ENCODE measurements at places on chromosomes 12 and 14. TPM values are rescaled to one million over a fixed set of nuclear protein-coding genes. Genes with fewer than 3 reads are reported as not detected.

ESPL1 gene
- total RNA-seq: 5.6 TPM

ANG gene
- 9.6 TPM for total RNA-seq

PRKD1 gene
- 16.9 TPM for total RNA-seq

FAM90A1 gene
- total RNA-seq: not detected

RTL1 gene
- total RNA-seq: 4.2 TPM

AVPR1A gene
- total RNA-seq: 44.2 TPM

CCDC197 gene
- not detected for total RNA-seq

SERPINA9 gene
- 3.3 TPM for total RNA-seq

NEUROD4 gene
- total RNA-seq: not detected

GPR84 gene
- 0.79 TPM for total RNA-seq

OR6C2 gene
- not detected for total RNA-seq

GAS2L3 gene
- 33.2 TPM for total RNA-seq

KDM5A gene
- total RNA-seq: 55.0 TPM

HEBP1 gene
- total RNA-seq: 24.2 TPM

CCDC88C gene
- total RNA-seq: 16.5 TPM
